ENCODE measurements at places on chromosomes 4 and X.
A peak's percentile ranks its signal among the peaks of the same experiment; 100 is the strongest.

- DNase-seq, result no peak
These were observed 27.3 kb downstream of the ASMTL start for GRCh38 chrX:1425381-1425780.

DNA sequence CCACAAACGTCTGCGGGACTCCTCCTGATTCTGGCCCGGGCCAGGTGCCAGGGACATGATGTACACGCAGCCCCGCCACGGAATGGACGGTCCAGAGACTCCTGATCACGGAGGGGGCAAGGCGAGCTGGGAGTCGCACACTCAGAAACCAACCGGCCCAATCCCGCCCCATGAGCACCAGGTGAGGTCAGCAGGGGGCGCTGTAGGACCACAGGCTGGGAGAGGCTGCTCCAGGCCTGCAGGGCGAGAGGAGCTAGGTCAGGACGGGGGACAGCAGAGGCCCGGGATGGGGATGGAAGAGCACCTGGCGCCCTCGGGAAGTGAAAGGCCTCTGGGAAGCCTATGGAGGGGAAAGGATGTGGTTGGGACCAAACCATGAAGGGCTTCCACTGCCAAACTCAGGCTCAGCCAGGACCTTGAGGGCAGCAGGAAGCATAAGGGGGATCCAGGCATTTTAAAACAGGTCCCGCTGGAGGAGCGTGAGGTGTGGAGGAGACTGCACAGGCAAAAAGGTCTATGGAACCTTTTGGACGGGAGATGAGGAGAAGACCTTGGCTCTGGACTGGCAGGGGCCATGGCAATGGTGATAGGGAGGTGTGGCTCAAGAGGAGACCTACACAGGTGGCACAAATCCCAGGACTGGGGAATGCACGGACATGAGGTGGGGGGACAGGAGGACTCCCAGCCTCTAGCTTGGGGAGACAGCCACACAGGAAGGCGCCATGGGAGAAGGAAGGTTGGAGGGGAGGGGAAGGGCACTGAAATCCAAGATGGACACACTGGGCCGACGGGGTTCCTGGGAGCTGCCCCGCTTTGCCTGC lies 79.2 kb downstream of the MTMR1 start:
- peak; percentile 66 for DNase-seq

DNA sequence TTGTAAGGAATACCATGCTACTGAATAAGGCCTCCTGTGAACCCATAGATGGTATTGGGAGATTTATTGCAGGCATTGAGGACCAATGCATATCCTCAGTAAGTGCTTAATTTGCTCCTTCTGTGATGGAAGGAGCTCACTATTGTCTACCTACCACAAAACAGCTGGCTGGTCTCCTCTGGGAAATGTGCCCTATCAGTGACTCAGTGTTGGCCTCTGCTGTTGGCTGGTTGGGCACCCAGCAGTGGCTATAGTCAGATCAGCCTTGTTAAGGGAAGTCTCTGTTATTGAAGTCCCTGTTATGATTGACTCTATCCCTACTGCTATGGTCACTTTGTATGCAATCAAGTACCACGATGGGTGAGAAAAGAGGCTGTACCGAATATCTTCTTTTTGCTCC lies 27.5 kb upstream of the OTUD4 start:
- DNase-seq, result no peak

DNA sequence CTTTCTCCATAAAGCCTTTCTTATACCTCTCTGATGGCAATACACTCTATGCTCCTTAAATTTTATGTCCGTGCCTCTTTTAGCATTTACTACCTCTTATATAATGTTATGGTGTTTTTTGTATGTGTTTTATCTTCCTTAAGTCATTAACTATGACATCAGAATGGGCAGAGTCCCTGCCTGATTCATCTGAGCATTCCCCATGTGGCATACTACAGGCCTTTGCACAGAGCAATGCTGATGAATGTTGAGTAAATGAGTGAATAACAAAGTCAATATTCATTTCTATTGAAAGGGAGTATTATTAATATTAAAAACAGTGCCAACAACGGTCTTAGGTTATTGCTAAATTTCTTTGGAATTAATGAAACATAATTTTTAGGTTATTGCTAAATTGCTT lies 18.8 kb upstream of the RPS6KA3 start:
- DNase-seq, result no peak

DNA sequence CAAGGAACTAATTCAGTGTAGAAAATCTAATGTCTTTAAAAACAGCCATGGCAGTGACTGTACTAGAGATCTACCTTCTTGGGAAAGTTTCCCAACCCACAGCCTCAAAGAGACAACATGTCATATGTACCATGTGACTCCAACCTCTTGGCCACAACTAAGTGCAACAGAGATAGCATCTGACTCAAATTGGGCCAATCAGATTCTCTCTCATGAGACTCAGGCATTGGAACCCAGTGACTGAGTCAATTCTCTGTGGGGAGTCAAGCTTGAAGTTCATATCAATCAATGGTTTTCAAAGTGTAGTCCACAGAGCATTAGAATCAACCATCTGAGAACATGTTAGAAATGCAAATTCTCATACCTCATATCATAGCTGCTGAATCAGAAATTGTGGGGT lies 123.3 kb downstream of the MBNL3 start:
- DNase-seq, result no peak

DNA sequence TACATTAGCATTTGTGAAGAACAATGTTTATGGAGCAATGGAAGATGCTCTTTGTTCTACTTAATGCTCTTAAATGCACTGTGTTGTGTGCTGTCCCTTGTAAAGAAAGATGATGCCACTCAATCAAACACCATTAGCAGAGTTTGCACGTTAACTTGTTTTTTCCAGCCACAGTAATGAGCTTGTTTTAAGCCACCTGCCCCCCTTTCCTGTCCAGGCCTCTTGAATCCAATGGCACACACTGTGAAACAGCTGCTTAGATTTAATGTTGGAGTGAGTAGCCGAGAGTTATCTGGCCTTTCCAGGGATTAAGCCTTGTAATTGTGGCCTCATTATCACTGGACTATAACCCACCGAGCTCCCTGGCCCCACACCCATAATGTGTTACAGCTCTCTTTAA lies 86.0 kb downstream of the PAK3 start:
- DNase-seq, result no peak
